Myocyte (in vitro differentiated cells): ENCODE measurements at places on chromosomes 12 and 14. TPM values are rescaled to one million over a fixed set of nuclear protein-coding genes. Genes with fewer than 3 reads are reported as not detected.

GRCh38 chr14:46717211-46717610 is 65.6 kb upstream of the RPL10L start:
- no peak for DNase-seq

DNA sequence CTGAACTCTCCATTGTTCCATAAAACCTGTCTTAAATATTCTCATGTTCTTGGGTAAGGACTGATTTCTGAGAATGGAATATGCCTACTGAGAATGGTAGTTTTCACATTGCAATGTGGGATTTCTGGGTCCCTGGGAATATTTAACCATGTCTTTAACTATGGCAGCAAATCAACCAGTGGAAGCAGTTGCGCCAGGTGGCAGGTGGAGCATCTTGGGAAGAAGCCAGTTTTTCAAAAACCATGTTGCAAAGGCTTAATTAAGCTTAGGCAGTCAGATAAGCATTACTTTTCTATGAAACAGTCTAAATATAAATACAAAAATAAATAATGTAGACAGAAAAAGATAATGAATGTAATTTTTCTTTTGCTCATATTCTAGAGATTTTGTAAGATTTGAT is 448.1 kb downstream of the ADAMTS20 start:
- no peak for DNase-seq

- DNase-seq: no peak
Measured at GRCh38 chr12:47321436-47321835, 241.7 kb upstream of the AMIGO2 start.

RAB21 gene
- total RNA-seq: 39.1 and 39.9 TPM in 2 replicates

- DNase-seq: no peak
Measured at GRCh38 chr12:88206601-88207000, 64.5 kb downstream of the TMTC3 start.

OR11H12 gene
- total RNA-seq: 0.13 and 0.21 TPM in 2 replicates

GRCh38 chr12:94055528-94055927 is 92.8 kb upstream of the PLXNC1 start:
- DNase-seq: no peak

DNA sequence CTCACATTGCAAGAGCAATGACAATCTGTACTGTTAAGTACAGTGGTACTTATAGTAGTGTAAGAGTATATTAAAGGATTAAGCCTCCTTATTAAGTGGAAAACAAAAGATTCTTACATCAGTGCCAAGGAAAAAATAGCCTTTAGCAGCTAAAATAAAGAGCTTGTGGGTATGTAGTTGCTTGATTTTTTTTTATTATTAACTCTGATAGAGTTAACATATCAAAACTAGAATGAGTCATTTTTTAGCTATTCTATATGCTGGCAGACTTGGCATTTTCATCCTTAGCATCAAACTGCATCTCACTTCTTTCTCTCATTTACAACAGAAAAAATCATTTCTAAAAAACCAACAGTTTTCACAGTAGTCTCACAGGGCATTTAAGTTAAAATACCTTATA is 86.5 kb downstream of the ATP2B1 start:
- DNase-seq: no peak

GRCh38 chr14:91997492-91997891 is 42.4 kb downstream of the TRIP11 start:
- DNase-seq: no peak

- DNase-seq: no peak
Measured at GRCh38 chr12:121781484-121781997, 11.9 kb downstream of the RHOF start.

DNA sequence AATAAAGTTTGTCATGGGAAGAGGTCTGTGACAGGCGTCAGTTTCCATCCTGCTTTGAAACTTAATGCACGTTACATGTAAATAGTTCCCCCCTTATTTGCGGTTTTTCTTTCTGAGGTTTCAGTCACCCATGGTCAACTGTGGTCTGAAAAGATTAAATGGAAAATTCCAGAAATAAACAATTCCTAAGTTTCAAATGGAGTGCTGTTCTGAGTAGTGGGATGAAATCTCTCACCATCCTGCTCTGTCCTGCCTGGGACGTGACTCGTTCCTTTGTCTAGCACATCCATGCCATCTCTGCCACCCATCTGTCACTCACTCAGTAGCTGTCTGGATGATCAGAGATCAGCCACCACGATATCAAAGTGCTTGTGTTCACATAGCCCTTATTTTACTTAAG is 51.3 kb upstream of the DICER1 start:
- DNase-seq: no peak

- DNase-seq: no peak
Measured at GRCh38 chr14:59273737-59274136, 85.3 kb downstream of the DAAM1 start.

DNA sequence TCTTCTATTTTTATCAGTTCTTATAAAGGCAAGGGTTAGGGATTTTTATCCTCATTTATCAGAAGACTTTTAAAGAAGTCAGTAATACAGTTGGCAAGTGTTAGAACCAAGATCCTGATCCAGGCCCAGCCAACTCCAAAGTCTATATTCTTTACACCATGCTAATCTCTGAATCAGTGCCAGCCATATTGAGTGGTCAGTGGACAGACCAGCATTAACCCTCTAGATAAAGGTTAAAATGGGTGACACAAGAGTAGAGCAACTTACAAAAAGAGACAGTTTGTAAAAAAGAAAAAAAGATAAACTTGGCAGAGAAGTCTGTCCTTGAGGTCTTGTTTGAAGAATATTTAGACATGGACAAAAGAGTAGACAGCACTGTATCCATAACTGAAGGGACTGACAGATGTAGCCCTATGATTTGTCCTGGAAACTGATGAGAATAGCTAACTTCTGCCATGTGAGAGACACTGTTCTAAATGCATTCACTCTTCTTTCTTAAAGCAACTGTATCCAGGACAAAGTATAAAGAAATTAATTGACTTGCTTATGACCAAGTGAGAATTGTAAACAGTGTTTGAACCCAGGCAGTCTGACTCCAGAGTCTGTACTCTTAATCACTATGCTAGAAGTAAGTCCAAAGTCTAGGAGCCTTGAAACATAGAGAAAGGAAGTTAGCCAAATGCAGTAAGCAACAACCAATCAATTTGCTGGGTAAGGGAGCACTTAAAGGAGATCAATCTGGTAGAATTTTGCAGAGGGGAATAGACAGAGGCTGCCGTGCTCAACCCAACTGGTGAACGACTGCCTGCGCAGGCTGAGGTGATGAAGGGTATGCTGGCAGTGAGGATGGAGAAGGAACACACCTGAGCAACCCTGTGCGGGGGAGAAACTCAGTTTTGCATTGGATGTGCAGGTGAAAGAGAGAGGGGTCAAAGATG is 103.7 kb downstream of the TTC6 start:
- no peak for DNase-seq
